Colonic mucosa (tissue), 4 donors: ENCODE measurements at places on chromosomes 2 and 18. TPM values are rescaled to one million over a fixed set of nuclear protein-coding genes. Genes with fewer than 3 reads are reported as not detected.

DNA sequence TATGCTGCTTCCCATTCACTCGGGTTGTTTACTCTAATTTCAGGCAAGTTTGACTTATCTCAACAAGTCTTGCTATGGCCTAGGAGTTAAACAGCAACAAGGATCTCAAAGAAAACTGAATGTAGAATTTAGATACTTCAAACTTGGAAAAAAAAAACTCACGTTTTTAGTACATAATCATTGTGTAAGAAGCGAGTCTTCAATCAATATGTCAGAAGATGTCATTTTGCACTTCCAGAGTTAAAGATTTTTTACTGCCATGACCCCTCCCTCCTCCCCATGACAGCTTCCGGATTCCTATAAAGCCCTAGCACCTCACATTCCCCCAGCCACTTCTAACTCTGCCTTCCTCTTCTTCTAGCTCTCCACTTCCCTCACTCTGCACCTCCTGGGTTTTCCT lies 133.4 kb downstream of the SS18 start:
- H3K4me3 ChIP-seq, result no peak overlapping the region
- H3K4me1 ChIP-seq, result no peaks in the 10 kb centered on the region
- H3K27me3 ChIP-seq, result no peaks in the 10 kb centered on the region
- no peak for DNase-seq

DNA sequence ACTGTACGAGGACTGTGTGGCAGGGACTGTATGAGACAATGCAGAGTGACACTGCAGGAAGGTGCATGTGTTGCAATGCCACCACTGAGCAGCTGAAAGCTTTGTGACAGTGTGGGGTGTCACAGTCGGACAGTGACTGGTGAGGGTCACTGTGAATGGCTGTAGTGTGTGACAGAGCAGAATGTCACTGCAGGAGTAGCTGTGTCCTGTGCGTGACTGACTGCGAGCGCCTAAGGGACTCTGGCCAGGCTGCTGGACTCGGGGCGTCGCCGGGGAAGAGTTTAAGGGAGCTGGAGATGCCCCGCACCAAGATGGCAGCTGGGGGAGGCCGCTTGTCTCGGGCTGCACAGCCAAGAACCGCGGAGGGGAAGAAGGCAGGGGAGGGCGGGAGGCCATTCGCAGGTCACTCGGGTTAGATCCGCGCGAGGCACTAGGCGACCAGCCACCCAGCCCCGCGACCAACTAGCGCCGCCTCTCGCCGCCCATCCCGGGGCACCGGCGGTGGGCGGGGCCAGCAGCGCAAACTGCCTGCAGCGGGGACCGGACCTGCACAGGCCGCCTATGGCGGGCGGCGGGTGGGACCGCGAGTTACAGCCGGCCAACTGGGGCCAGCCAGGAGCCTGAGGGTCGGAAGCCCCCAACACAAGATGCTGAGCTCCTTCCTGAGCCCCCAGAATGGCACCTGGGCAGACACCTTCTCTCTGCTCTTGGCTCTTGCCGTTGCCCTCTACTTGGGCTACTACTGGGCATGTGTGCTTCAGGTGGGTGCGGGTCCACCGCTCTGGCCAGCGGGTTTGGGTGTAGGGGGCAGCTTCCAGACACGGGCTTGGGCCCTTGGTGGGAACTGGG lies at the start of gene ABHD1:
ABHD1 (plus strand) TSS at position 514 of the 849 bp plus-strand sequence; CDS start at position 648, 134 bp downstream.
- no peaks in the 10 kb centered on the region for H3K4me1 ChIP-seq
- peak within 1 kb of the TSS; percentile 56 for H3K4me3 ChIP-seq
- H3K27ac ChIP-seq, result no peak within 1 kb of the TSS
- peak; percentile 74 for DNase-seq
- peaks cover 10% of the 10 kb centered on the region for H3K27me3 ChIP-seq
- H3K36me3 ChIP-seq, result no peaks in the 10 kb centered on the region

DNA sequence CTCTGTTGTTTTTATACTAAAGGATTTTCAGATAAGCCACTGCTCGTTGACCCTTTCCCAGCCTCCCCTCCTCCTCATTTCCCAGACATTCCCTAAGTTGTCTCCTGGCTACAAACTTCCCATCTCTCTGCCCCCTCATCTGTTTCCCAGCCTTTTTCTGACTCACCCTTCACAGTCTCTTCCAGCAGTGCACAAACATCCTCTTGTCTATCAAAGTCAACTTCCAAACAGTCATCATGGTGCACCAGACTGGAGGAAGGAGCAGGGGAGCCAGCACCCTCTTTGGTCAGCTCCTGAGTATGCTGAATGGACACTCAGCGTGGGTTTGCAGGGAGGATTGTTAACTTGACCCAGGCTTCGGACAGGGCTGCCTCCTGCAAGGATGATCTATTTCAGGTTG lies 26.6 kb upstream of the SPRED2 start:
- no peak for DNase-seq
- H3K4me1 ChIP-seq, result no peaks in the 10 kb centered on the region
- no peaks in the 10 kb centered on the region for H3K27me3 ChIP-seq
- H3K27ac ChIP-seq, result no peak overlapping the region
- no peaks in the 10 kb centered on the region for H3K36me3 ChIP-seq

DNA sequence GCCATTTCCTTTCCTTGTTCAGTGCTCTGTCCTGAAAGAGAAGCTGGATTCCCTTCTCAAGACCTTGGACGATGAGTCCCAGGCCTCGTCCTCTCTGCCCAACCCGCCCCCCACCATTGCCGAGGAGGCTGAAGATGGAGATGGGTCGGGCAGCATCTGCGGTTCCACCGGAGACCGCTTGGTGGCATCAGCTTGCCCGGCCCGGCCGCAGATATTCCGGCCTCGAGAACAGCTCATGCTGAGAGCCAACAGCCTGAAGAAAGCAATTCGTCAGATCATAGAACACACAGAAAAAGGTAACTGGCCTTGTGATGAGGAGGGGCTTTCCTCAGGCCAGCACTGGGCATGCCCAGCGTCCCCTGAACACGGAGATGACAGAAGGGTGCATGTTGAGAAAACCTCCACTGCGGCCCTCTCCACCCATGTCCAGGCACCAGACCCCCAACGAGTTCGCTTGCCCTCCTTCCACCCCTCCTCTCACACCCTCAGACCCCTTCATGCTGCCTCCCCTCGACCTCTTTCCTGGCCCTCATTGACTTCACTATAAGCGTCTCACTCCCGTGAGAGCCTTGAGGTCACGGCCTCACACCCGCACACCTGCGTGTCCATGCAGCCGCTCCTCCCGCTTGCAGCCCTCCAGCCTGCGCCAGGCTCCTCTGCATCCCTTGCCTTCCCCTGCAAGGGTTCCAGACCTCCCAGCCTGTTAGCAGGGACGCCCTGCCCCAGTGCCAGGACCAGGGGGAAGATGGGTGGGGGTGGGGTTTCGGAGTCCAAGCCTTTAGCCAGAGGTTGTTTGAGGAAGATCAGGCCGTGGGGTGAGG lies 95.0 kb downstream of the DGKD start:
- H3K4me3 ChIP-seq, result no peak overlapping the region
- peaks cover 19% of the 10 kb centered on the region for H3K36me3 ChIP-seq
- H3K27ac ChIP-seq, result no peak overlapping the region
- no peak for DNase-seq
- H3K27me3 ChIP-seq, result no peaks in the 10 kb centered on the region

DNA sequence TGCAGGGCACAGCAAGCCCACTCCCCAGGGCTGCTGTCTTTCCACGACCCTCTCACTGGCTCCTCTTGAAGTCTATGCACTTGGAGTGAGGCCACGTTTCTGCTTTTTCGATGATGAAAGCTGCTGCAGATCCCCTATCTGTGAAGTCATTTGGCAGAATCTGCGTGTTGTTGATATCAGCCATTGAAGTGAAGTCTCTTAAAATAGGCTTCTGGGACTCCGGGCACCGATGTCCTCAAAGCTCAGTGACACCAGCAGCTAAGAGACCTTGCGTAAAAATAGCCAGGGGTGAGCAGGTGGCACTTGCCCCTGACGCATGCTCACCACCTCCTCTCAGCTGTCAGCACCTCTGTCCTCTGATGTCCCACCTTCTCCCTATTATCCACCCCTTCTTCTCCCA lies 89.4 kb upstream of the FHL2 start:
- no peaks in the 10 kb centered on the region for H3K27me3 ChIP-seq
- H3K4me1 ChIP-seq, result no peaks in the 10 kb centered on the region
- H3K4me3 ChIP-seq, result no peak overlapping the region
- H3K36me3 ChIP-seq, result no peaks in the 10 kb centered on the region

The DOCK10 gene
- 17.4 TPM for total RNA-seq

DNA sequence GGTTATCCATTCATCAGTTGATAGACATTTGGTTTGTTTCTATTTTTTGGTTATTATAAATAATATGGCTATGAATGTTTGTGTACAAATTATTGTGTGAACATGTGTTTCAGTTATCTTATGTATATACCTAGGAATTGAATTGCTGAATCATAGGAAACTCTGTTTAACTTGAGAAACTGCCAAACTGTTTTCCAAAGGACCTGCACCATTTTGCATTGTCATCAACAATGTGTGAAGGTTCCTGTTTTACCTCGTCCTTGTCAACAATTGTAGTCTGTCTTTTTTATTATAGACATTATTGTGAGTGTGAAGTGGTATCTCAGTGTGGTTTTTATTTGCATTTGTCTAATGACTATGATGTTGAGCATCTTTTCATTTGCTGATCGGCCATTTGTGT lies 17.1 kb downstream of the PDK1 start:
- DNase-seq, result no peak
- no peaks in the 10 kb centered on the region for H3K36me3 ChIP-seq
- H3K4me3 ChIP-seq, result no peak overlapping the region
- no peaks in the 10 kb centered on the region for H3K27me3 ChIP-seq

DNA sequence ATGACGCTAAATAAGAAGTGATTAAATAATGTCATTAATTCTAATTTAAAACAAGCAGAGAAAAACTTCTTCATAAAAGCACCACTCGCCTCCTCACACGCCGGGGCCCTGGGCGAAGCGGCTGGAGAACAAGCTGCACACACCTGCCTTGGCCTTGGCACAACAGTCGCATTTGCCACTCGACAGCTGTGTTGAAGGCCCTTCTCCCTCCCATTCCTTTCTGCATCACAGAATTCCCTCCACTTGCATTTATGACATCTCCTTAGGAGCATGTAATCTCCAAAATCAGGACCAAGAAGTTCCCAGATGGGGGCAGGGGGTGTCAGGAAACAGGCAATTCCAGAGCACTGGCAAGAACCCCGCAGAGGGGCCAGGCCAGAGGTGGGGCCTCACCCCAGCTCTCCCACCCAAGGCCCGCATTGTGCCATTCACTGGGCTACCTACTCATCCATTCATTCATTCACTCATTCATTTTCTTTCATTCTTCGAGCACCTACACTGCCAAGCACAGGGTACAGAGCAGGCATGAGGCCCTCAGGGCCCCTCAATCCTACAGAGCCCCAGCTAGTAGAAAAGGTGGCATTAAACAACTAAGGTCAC lies 6.4 kb downstream of the HDAC4 start:
- H3K27ac ChIP-seq, result no peak overlapping the region
- peaks cover 2% of the 10 kb centered on the region for H3K4me1 ChIP-seq
- DNase-seq, result no peak
- H3K4me3 ChIP-seq, result no peak overlapping the region

- H3K4me1 ChIP-seq, result no peaks in the 10 kb centered on the region
- H3K27me3 ChIP-seq, result no peaks in the 10 kb centered on the region
- no peak overlapping the region for H3K27ac ChIP-seq
- no peak for DNase-seq
- H3K4me3 ChIP-seq, result no peak overlapping the region
- no peaks in the 10 kb centered on the region for H3K36me3 ChIP-seq
Measured at GRCh38 chr2:38722271-38723061, 28.7 kb downstream of the SRSF7 start.

The TSGA10 gene
- total RNA-seq, result 6.1 TPM

The FRZB gene
- 26.8 TPM for total RNA-seq

DNA sequence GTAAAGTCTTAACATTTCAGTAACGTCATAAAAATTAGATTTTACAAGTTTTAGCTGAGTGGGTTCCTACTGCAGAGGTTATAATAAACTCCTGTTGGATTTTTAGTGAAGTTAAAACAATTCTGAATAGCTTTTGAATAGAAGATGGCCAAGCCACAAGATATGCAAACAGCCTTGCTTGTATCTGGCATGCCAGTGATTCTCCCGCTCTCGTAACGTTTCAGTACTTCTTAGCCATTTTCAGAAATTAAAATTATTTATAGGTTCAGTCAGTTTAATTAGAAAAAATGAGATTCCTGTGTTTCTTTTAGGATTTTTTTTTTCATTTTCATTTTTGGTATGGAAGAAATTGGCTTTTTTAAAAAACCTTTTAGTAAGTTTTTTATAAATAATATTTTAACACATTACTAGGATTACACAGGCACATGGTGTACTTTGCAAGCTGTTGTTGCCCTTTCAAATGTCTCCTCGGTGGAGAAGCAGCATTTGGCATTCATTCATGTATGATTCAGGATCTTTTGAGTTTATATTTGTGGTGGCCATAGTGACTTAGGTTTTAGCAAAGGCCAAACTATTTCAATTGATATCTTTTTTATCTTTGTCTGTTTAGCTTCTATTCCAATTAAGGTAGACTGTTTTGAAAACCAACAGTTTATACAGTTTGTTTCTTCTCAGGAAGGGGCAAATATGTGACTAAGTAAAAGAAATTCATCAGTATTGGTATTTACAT lies 30.6 kb upstream of the RND3 start:
- no peak overlapping the region for H3K4me3 ChIP-seq
- H3K27me3 ChIP-seq, result no peaks in the 10 kb centered on the region
- no peaks in the 10 kb centered on the region for H3K4me1 ChIP-seq
- no peaks in the 10 kb centered on the region for H3K36me3 ChIP-seq
- no peak overlapping the region for H3K27ac ChIP-seq
